Hepatocyte (in vitro differentiated cells): ENCODE measurements at places on chromosomes 11 and 22. TPM values are rescaled to one million over a fixed set of nuclear protein-coding genes. Genes with fewer than 3 reads are reported as not detected.

Gene OR10G6
- not detected in 2 replicates for polyA plus RNA-seq

Gene SBF1
- 38.0 and 49.5 TPM in 2 replicates for polyA plus RNA-seq

Gene SLC36A4
- 17.6 and 27.1 TPM in 2 replicates for polyA plus RNA-seq

Gene SERHL2
- polyA plus RNA-seq = 2.7 and 3.3 TPM in 2 replicates

Gene H19
- polyA plus RNA-seq = 3.9 and 26.2 TPM in 2 replicates

Gene ART1
- not detected in 2 replicates for polyA plus RNA-seq

Gene CRYBA4
- not detected in 2 replicates for polyA plus RNA-seq

Gene MMP11
- polyA plus RNA-seq = 22.8 and 25.2 TPM in 2 replicates

Gene CYP2D6
- 5.0 and 6.1 TPM in 2 replicates for polyA plus RNA-seq

Gene HOATZ
- not detected in 2 replicates for polyA plus RNA-seq

Gene SNX32
- 5.1 and 6.0 TPM in 2 replicates for polyA plus RNA-seq

Gene MDK
- 1,225 and 1,549 TPM in 2 replicates for polyA plus RNA-seq

Gene RAG2
- not detected in 2 replicates for polyA plus RNA-seq

Gene HPX
- 229 and 358 TPM in 2 replicates for polyA plus RNA-seq

Gene CDC42BPG
- 3.1 and 5.5 TPM in 2 replicates for polyA plus RNA-seq

Gene TMPRSS6
- polyA plus RNA-seq = 21.3 and 34.4 TPM in 2 replicates

Gene PPP1R14B
- polyA plus RNA-seq = 222 and 229 TPM in 2 replicates

Gene NXPE2
- not detected in 2 replicates for polyA plus RNA-seq

Gene CCDC89
- 0.43 and 0.75 TPM in 2 replicates for polyA plus RNA-seq

Gene TMEM25
- 35.6 and 42.9 TPM in 2 replicates for polyA plus RNA-seq

Gene BIK
- 15.5 and 17.7 TPM in 2 replicates for polyA plus RNA-seq

Gene SLC5A12
- polyA plus RNA-seq = 37.8 and 39.6 TPM in 2 replicates

Gene CHADL
- 1.2 and 1.4 TPM in 2 replicates for polyA plus RNA-seq

Gene DEUP1
- polyA plus RNA-seq = 0.28 TPM in 1 of 2 replicates, not detected in the other

Gene EXPH5
- 1.8 and 2.0 TPM in 2 replicates for polyA plus RNA-seq

Gene CTSC
- polyA plus RNA-seq = 166 and 187 TPM in 2 replicates

Gene IL10RA
- 0.90 and 1.5 TPM in 2 replicates for polyA plus RNA-seq

Gene OR2D2
- not detected in 2 replicates for polyA plus RNA-seq

Gene TPBGL
- 0.12 and 0.64 TPM in 2 replicates for polyA plus RNA-seq

Gene HDHD5
- 46.4 and 53.2 TPM in 2 replicates for polyA plus RNA-seq

Gene STK33
- polyA plus RNA-seq = 3.0 and 6.5 TPM in 2 replicates

Gene VWA5A
- 18.9 and 26.3 TPM in 2 replicates for polyA plus RNA-seq

Gene CAVIN3
- 115 and 128 TPM in 2 replicates for polyA plus RNA-seq

Gene PNPLA3
- polyA plus RNA-seq = 17.3 and 18.9 TPM in 2 replicates

Gene UNC93B1
- polyA plus RNA-seq = 38.0 and 42.9 TPM in 2 replicates

Gene C11orf91
- polyA plus RNA-seq = not detected in 2 replicates

Gene DKK3
- polyA plus RNA-seq = 64.3 and 66.0 TPM in 2 replicates

Gene NCF4
- 0.41 and 0.54 TPM in 2 replicates for polyA plus RNA-seq

Gene ACR
- not detected in 2 replicates for polyA plus RNA-seq

Gene KCNK4
- not detected in 2 replicates for polyA plus RNA-seq

Gene GDPD4
- 0.57 and 1.1 TPM in 2 replicates for polyA plus RNA-seq

Gene ALX4
- polyA plus RNA-seq = 1.3 and 1.9 TPM in 2 replicates

Gene ACRV1
- polyA plus RNA-seq = 0.08 TPM in 1 of 2 replicates, not detected in the other
